AML-193 (cell line): ENCODE measurements at places on chromosomes 5 and 9.
A peak's percentile ranks its signal among the peaks of the same experiment; 100 is the strongest.

DNA sequence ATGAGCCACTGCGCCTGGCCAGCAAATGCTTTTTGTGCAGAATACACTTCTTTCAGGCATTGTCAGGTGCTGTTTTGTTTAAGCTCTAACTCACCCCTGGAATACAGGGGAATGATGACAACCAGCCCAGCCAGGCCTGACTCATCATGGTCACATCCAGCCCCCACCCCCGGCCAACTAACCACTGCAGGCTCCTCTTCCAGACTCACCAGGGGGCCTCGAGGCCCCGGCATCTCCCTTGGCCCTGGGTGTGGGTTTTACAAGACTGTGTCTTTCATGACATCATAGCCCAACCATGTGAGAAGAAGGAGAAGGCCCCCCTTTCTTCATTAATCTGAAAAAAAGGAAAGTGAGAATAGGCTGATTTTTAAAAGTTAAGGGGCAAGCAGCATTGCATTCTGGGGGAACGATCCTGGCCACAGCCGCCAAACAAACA, 35.5 kb downstream of the OLFML2A start:
- no peak for DNase-seq

DNA sequence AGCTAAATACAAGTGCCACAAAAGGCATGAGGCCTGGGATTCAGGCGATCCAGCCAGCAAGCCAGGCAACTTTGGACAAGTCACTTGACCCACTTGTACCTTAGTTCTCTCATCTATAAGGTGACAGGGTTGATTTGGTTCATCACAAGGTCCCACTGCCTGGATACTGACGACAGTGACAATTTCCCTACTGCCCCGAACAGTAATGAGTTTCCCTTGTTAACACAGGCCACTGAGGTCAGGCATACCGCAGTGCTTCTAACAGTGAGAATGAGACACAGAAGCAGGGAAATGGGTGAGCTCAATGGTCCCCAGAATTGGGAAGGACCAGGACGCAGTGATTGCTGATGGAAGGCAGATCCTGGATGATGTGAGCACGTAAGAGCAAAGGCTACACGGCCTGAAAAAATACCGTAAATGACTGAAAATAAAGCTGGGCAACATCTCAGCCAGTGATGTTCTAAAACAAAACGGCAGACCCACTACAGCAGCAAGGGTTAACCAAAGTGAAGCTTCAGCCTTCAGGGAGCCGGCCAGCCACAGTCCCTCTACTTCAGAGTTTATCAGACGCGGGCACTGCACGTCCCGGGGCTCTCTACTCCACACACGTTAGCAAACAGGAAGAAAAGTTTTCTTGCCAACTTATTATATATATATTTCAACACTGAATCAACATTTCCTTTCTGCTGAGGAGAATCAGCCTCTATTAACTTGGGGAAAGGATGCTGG, 846 bp downstream of the MGAT1 start:
- no peak for DNase-seq

GRCh38 chr5:54383941-54384340, 71.6 kb upstream of the HSPB3 start:
- DNase-seq = no peak

DNA sequence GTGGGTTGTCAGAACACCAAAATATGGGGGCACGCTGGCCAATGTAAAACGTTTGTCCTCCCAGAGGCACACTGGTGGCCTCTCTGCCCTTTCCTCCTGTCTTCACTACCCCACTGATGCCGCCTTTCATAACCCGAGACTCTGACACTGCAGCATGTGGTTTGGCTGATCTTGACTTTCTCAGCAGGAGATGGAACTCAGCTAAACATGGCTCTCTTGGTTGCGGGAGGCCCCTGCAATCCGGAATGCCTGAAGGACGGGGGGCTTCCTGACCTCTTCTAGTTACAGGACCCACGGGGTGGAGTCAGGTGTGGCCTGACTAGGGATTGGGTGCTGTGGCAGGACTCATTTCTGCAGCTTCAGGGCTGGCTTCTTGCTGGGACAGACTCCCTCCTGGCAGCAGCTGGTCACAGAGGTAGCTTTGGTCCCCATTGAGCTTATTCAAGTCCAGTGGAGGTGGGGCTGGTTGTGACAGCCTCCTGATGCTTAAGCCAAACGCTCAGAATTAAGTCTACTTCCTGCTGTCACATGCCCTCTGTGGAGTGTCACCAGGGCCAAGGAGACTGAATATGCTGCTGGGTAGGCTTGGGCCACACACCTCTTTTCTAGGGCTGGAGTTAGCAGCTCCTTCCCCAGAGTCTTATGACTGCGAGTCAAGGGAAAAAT, 44.2 kb downstream of the NXNL2 start:
- no peak for DNase-seq

- DNase-seq = no peak
These were observed 138.8 kb upstream of the NFIL3 start for GRCh38 chr9:91562416-91562815.

DNA sequence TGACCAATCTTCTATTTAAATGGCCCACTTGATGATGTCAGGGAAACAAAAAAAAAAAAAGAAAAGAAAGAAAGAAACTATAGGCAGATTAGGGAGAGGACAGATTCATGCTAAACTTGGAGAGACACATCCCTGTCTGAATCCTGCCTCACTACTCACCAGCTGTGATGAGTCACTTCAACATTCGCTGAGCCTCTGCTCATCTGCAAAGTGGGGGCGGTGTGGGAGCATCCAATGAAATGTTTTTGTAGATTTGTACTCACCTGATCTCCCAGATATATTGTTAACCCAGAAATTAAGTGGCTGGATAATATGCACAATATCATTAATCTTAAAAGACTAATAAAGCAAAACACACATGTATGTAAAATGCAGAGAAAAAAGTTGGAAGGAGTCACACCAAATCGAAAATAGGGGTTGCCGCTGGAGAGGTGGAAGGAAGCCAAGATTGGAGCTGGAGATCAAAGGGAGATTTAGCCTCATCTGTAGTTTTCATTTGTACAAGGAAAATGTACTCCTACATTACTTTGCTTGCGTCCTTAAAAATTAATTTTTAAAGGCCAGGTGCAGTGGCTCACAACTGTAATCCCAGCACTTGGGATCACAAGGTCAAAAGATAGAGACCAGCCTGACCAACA, 17.0 kb upstream of the ERGIC1 start:
- no peak for DNase-seq

DNA sequence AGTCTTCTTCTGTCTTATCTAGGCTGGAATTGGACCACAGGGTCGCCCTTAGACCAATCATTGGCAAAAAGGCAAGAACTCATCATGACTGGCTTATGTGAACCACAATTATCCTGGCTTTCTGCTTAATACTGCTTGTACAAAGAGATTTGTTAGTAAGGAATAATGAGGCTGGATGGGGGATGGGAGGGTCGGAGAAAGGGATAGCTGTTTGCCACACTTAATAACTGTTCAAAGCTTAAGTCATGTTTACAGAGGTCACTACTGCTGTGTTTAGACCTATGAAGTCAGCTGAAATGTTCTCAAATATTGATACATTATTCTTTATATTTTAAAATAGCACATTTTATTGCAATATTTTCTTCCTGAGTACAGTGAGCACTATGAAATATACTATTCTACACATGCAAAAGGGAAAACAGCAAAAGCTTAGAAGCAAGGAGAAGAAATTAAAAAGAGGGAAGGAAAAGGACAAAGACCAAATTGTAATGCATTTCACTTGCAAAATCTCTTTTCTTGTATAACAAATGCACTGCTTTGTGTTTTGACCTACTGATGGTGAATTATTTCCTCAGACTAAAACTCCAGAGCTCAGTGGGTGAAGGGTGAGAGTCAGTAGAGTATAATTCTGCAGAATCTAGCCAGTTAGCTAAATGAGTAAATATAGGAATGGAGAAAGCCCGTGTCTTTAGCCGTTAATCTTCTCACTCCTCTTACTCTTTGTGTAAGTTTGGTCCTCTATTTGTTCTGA, 404.9 kb upstream of the ZNF608 start:
- no peak for DNase-seq

DNA sequence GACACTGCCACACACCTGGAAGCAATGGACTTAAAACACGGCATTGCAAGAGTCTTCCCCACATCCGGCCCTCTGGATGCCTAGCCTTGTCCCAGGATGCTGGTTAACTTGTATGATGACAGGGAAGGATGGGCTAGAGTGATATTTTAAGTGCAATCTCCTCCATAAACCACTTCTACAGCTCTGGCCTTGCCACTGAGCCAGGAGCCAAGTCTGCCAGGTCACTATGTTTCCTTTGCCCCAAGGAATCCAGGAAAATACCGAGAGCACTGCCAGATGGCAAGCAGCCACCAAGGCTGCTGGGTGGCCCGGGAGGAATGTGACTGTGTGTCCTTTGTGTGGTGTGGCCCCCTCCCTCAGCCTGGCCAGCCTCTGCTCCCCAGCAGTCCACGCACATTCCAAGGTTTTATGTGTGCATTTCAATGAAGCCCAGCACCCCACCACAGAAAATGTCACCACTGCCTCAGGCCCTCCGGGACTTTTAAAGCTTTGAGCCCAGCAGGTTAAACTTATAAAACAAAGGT, 106.0 kb downstream of the FRMD3 start:
- DNase-seq = no peak

DNA sequence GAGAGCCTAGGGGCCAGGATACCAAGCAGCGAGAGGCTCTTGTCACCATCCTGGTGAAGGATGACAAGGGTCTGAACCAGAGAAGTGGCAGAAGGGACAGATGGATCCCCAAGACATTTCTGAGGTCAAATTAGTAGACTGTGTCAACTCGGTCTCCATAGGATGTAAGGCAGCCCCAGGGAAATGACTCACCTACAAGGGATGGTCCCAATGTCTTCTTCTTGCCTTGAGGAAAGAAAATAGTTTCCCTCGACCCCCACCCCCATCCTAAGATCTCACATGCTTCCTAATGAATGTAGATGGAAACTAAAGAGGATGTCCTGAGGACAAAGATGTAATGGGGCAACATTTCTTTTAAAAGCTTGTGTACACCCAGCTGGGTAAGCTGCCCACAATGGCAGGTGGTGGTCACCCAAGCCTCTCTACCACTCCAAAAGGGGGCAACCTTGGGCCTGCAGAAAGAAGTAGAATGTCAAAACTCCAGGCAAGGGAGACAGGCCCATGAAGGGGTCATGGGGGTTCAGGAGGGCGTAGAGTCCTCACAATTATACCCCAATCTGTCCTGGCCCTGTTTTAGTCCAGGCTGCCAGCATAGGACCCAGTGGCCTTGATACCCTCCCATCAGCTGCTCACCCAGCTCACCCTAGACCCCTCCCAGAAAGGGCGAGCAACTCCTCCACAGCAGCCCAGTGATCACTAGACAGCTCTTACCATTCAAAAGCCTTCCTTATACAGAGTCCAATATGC, 187.4 kb downstream of the ACTL7B start:
- no peak for DNase-seq

- DNase-seq = no peak
These were observed 75.2 kb downstream of the TMC1 start for GRCh38 chr9:72596451-72597180.

DNA sequence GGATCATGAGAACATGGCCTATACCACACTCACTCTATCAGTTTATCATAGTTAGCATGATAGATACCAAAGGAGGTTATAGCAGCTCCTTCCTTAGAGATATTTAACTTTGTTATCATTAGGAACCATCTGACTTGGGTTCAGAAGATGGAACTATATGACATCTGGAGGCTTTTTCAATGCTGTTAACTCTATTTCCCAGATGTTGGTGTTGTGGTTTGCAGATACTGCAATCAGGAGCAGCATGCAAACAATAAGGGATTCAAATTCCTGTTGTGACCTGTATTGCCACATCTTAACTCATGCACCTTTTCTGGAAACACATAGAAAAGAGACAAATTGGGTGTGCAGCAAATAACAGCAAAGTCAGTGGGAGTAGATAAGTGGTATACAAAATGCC, 201.7 kb downstream of the NNT start:
- no peak for DNase-seq

- peak; percentile 54 for DNase-seq
These were observed 148.7 kb upstream of the ERCC6L2 start for GRCh38 chr9:95726756-95727155.

- peak; percentile 25 for DNase-seq
These were observed 283.9 kb upstream of the ANKRD55 start for GRCh38 chr5:56517011-56517416.

GRCh38 chr9:124458441-124458840, 8.2 kb downstream of the ADGRD2 start:
- DNase-seq = no peak

DNA sequence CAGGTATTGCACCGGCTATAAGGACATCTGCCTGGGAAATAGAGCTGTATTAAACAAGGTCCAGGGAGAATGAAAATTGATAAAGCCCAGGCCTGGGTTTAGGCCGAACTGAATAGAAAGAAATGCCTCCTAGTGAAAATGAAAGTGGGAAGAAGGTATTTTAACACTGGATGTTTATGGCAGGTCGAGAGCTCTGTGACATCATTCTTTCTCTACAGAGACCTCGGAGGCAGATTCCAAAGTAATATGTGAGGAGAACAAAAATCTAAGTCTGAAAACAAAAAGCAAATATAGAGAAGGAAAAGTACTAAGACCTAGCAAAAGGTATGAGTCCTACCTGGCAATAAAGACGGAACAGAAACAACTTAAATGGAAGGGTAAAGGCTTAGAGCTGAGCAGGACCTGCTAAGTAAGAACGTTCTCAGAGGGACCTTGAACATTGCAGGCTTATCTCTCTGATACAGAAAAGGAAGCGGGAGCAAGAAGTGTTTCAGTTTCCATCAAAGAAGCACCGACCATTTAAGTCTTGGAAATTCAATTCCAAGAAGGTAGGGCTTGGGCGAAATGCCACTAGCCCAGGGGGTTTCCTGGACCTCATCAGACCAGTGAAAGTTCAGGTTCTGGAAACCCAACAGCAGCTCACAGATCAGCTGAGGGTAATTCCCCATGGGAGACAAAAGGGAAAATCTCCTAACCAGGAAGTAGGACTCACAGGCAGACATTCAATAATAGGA, 80.0 kb downstream of the SUSD1 start:
- DNase-seq = no peak

- DNase-seq = no peak
These were observed 265.2 kb downstream of the GADD45G start for GRCh38 chr9:89869793-89870580.

GRCh38 chr9:100012279-100012678, 86.5 kb downstream of the ERP44 start:
- no peak for DNase-seq

GRCh38 chr9:91305596-91306295, 56.0 kb downstream of the AUH start:
- DNase-seq = no peak

DNA sequence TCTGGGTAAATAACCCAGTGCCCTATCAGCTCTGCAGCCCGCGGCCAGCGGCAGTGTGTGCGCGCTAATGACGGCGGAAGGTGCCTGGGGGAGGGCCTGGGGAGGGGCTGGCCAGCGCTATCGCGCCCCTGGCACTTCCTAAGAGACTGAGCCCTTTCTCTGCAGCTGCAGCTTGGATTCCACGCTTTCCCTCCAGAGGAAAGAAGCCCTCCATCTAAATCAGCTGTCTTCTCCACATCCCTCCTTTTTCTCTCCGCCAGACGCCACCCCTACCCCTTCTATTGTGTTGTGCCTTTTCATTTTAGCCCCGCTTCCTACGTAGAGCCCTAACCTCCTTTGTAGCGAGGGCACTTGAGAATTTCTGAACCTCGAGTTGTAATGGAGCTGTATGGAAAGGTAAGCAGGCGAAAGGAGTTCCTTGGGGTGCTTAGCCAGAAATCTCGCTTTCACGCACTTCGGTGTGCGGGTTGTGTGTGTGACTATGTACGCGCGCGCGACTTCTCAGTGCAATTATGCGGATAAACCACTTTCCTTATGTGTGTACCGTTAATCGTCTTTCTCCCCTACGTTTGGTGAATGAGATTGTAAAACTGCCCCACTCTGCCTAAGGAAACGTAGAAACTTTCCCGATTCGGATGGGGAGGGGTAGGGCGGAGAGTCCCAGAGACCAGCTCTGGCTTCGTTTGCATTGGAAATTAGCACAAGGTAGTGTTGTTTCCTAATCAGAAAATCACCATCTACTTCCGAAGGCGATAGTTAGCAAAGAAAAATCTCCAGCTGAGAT, 664 bp upstream of the RAB3C start:
- DNase-seq = peak; percentile 51
